ENCODE measurements at places on chromosomes 11 and 22.

DNA sequence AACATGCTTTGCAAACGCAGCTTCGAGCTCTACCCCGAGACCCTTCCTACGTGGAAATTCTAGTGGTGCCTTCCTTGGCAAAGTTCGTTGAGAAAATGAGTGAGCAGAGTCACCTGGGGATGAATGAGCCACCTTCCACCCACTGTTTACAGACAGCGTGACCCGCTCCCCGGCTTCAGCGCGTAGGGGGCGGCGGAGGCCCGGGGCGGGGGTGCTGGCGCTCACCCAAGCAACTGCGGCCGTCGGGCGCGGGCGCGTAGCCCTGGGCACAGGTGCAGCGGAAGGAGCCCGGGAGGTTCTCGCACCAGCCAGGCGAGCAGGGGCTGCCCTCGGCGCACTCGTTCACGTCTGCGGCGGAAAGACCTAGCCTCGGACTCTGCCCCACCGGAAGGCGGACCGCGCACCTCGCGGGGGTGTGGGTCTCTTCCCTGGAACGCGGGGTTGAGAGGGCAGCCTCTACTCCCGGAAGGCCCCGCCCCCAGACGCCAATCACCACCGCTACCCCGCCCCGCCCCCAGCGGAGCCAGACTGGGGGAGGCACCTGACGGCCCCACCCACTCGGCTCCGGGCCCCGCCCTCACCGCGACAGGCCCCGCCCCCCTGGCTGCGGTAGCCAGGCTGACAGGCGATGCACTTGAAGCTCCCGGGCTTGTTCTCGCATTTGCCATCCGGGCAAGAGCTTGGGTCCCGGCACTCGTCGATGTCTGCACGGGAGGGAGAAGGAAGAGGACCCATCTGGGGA lies 11.8 kb downstream of the LTBP3 start:
- no peak for DNase-seq

DNA sequence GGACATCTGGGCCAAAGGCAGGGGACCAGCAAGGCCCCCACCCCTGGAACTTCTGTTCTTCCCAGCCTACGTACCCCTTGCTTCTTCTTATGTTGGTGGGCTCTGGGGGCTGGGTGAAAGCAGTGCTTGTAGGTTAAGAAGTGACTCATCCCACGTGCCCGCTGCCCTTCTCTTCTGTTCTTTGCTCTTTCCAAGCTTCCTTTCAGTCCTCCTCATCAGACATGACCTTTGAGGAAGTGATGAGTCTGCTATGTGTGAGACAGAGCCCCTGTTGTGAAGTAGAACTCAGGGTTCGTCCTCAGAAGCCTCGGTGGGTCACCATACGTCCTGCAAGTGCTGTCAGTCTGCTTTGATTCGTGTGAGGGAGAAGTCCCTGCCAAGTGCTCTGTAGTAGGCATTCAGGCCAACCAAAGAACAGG lies 12.7 kb downstream of the MED15 start:
- DNase-seq: no peak

GRCh38 chr22:45867118-45867905 lies 109.7 kb downstream of the WNT7B start:
- no peak for DNase-seq

GRCh38 chr11:14364322-14364721 lies 5.3 kb upstream of the RRAS2 start:
- DNase-seq: peak; percentile 28

DNA sequence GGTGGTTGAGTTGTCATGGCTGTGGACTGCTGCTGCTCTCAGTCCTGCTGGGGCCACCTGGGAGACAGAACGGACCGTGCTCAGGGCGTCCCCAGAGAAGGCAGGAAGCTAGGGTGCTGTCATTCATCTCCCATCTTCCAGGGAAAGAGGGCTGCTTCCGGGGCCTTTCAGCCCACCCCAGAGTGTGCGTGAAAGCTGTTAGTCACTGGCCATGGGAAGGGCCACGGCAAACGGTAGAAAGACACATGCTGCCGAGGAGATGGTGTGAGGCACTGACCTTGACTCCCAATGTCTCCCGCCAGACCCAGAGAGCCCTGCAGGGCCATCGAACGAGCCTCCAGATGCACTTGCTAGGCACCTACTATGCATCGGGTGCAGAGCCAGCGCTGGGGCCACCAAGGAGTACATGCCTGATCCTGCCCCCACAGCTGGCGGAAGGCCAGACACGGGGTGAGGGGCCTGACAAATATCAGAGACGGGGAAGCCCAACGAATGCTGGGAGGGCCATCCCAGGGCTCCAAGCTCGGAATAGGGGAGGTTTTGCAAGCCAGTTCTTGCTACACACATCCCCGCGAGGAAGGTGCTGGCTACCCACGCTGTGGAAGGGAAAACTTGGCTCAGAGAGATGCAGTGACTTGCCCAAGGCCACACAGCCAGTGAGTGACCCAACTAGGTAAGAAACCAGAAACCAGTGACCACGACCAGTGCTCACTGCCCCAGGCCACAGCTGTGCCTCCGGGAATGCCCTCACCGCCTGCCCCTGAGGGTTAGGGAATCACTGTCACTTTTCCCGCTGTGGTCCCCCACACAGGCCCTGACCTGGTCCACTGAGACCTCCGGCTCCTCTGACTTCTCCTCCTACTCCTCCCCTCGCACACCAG lies 10.1 kb downstream of the RAC2 start:
- DNase-seq: no peak

- no peak for DNase-seq
Observed at GRCh38 chr11:75635066-75635862, 33.6 kb downstream of the MAP6 start.

DNA sequence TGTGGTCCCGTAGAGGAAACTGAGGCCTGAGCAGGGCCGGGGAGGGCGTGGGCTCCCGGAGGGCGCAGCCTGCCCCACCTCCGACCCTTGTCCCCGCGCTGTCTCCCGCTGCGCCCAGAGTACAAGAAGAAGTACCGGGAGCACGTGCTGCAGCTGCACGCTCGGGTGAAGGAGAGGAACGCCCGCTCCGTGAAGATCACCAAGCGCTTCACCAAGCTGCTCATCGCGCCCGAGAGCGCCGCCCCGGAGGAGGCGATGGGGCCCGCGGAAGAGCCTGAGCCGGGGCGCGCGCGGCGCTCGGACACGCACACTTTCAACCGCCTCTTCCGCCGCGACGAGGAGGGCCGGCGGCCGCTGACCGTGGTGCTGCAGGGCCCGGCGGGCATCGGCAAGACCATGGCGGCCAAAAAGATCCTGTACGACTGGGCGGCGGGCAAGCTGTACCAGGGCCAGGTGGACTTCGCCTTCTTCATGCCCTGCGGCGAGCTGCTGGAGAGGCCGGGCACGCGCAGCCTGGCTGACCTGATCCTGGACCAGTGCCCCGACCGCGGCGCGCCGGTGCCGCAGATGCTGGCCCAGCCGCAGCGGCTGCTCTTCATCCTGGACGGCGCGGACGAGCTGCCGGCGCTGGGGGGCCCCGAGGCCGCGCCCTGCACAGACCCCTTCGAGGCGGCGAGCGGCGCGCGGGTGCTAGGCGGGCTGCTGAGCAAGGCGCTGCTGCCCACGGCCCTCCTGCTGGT lies 1.9 kb downstream of the NLRP6 start:
- no peak for DNase-seq

DNA sequence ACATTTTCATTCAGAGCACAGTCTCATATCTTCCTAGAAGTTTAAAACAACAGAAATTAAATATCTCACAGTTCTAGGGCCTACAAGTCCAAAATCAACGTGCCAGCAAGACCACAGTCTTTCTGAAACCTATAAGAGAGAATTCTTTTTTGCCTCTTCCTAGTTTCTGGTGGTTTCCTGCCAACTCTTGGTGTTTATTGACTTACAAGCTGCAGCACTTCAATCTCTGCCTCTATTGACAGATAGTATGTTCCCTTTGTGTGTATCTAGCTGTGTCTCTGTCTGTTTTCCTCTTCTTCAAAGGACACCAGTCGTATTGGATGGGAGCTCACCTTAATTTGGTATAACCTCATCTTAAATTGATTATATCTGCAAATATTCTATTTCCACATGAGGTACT lies 347.5 kb downstream of the DCDC1 start:
- DNase-seq: no peak

- DNase-seq: no peak
Observed at GRCh38 chr11:119388103-119388502, 6.6 kb upstream of the USP2 start.

GRCh38 chr11:128494418-128495332 lies 92.7 kb downstream of the ETS1 start:
- DNase-seq: no peak

- DNase-seq: no peak
Observed at GRCh38 chr22:21669026-21669425, 3.2 kb downstream of the PPIL2 start.

DNA sequence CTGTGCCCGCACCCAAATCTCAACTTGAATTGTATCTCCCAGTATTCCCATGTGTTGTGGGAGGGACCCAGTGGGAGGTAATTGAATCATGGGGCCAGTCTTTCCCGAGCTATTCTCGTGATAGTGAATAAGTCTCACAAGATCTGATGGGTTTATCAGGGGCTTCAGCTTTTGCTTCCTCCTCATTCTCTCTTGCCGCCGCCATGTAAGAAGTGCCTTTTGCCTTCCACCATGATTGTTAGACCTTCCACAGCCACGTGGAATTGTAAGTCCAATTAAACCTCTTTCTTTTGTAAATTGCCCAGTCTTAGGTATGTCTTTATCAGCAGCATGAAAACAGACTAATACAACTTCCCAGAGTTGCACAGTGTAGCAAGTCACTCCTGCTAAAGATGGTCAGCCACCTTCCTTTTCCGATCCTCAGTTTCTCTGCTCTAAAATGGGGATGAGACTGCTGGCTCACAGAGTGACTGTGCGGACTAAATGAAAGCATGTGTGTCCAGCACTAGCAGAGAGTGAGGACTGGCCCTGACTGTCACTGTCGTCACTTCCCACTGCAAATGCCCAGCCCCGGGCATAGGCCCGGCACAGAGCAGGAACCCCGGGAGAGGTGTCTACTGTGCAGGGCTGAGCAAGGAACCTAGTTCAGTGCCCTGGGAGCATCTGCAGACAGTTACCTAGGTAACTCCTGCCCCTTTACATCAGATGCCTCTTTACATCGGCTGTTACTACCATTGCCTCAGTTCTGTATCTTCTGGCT lies 9.5 kb downstream of the TSKU start:
- no peak for DNase-seq

DNA sequence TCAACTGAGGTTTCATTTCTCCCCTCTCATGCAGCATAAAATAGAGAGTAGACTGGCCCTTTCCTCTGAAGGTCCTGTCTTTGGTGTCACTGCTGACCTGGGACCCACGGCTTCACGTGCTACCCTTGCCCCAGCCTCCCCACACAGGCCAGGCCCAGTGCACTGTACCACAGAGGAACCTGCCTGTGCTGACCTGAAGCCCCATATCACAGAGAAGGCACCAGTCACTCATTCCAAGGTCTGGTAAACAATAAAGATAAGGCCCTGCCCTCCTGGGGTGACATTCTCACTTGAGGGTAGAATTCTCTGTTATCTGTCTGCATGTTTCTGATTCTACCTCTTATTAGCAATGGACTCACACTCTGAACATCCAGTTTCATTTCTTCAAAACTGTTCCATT lies 51.3 kb downstream of the RPL27A start:
- no peak for DNase-seq

- no peak for DNase-seq
Observed at GRCh38 chr11:10856689-10857458, 979 bp downstream of the ZBED5 start.

- DNase-seq: no peak
Observed at GRCh38 chr11:57793351-57794115, 31.9 kb downstream of the CTNND1 start.

DNA sequence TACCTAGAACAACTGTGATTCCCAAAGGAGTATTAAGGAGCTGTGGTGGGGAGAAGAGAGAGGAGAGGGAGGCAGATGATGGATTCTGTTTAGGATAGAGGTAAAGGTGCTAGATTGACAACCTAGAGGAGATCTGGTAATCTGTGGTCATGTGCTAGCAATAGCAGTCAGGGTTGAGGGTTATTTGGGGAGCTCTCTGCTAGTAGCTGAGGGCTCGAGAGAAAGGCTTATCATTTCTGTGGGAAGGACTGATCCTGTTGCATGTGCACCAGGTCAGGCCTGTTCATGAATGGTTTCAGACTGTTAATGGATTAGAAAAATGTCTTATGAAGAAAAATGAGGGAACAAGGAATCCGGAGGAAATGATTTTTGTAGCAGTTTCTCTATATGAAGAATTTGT lies 63.2 kb downstream of the MTMR3 start:
- no peak for DNase-seq

Measured in smooth muscle cell of the brain vasculature (primary cell).